ENCODE measurements at places on chromosomes 7 and 10.

DNA sequence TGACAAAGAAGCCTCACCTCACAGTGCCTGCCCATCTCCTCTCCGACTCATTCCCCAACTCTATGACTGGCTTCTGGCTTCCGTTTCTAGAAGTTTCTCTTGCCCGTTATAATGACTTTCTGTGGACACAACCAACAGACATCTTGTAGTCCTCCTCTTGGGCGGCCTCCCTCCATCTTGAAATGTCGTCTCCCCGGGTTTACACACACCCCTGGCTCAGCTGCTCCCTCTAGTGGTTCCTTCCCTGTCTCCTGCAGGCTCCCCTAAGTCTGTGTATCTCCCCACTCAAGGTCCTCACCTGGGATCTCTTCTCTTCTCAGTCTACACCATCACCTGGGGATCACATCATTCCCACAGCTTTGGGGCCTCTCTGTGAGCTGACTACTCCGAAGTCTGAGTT is 123.4 kb upstream of the NEBL start:
- no peak for DNase-seq

DNA sequence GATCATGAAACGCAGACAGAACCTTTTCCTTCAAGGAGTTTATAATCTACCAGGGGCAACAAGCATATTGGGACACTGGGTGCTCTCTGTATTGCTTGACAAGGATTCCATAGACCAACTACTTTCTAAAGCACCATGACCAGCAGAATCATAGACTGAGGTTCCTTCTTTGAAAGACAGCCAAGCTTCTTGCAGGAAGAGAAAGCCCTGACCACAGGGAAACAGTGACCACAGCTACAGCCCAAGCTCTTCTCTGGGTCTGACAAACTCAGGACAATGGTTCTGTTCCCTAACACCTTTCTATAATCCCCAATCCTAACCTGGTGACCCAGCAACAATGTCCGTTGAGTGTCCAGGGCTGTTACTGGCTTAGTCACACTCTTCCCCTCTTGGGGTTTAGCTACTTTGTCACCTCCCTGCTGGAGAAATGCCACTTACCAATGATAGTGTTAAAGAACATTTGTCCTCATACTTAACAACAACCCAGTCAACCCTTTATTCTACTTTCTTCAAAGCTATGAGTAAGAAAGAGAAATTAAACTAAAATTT is 155.7 kb downstream of the JAZF1 start:
- DNase-seq: no peak

DNA sequence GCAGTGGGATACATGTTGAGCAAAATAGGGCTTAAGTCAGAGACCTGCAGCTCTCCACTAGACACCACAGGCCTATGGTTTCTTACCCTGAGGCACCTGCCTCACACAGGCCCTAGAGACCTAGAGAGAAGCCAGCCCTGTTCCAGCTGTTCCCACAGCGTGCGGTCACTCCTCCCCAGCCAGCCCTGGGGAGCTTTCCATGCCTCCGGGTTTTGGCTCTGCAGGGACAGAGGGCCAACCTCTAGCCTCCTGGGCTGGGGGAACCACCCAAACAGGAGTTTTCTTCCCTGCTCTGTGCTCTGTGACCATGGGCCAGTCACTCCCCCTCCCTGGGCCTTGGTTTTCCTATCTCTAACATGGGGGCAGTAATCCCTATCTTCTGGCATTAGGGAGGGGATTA is 33.0 kb downstream of the SH2B2 start:
- DNase-seq: no peak

DNA sequence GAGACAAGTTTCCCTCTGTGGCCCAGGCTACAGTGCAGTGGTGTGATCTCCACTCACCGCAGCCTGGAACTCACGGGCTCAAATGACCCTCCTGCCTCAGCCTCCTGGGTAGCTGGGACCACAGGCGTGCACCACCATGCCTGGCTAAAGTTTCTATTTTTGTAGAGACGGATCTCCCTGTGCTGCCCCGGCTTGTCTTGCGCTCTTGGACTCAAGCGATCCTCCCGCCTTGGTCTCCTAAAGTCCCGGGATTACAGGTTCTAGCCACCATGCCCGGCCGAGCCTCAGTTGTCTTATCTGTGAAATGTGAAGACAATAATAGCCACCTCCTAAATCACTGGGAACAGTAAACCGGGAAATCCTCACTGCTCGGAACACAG is 88.1 kb downstream of the FOXL3 start:
- DNase-seq: no peak

- no peak for DNase-seq
Measured at GRCh38 chr10:88819290-88819689, 16.8 kb downstream of the LIPM start.

GRCh38 chr10:120098232-120098930 is 205.9 kb downstream of the SEC23IP start:
- DNase-seq: no peak

DNA sequence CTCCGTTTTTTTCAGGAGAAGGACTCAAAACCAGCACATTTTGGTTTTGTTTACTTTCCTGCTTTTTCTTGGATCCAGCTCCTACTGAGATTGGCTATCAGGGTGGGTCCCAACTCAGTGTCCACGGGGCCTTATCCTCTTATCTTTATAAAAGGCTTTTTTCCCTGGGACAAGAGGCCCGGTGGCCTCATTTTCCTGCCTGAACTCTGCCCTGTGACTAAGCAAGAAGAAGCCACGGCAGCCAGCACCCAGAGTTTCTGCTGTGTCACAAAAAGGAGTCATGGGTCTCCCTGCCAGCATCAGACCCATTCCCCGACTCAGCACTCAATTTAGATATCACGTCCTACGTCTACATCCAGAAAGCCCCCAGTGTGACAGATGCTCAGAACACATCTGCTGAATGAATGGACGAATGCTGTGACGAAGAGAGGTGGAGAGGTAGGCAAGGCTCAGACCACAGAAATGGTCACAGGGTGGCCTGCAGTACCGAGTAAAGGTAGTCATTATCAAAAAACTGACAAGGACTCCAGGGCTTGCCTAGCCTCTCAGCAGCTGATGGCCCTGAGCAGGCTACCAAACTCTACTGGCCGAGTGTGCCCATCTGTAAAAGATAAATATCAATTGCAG is 16.7 kb downstream of the DLG5 start:
- no peak for DNase-seq

GRCh38 chr7:146902728-146903127 is 786.1 kb downstream of the CNTNAP2 start:
- DNase-seq: no peak

GRCh38 chr10:19707376-19707775 is 108.9 kb upstream of the PLXDC2 start:
- no peak for DNase-seq

GRCh38 chr10:119246862-119247549 is 39.6 kb downstream of the GRK5 start:
- peak; percentile 41 for DNase-seq

DNA sequence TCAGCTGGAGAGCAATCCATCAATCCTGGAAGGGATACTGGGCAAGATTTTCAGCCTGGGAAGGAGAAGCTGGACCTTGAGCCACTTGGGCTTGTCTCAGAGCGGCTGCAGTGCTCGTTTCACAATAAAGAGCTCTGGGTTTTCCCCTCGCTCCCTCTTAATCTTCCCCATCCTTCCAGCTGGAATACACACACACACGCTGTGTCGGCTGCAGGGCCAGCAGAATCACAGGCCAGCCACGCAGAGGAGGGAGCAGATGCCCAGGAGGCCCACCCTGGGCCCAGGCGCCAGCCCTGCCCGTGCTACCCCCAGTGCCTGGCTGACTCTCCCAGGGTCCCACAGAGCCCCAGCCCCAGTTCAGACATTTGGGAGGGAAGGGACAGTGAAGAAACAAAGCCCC is 255.1 kb downstream of the TNS3 start:
- DNase-seq: no peak

DNA sequence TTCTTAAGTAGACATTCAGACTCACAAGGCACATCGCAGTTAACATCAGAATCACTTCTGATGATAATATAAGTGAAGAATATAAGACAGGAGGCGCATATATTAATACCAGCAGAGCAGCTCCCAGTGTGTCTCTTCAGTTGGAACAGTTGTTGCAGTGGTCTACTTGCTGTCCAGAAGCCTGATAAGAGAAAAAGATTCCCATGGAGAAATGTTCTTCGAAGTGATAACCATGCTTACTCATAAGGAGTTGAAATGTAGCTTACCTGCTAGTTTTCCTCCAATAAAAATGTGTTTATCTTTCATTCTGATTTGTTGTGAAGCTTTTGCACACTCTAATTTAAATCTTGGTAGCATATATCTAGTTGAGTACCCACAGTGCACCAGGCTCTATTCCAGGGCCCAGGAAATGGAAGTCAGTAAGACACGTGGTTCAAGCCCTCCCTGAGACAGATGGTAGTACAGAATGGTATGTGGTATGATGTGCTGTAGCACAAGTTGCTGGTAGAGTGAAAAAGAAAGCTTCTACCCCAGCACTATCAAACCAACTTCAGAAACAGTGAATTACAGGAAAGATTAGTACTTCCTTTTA is 124.0 kb downstream of the MAPK8 start:
- DNase-seq: no peak

DNA sequence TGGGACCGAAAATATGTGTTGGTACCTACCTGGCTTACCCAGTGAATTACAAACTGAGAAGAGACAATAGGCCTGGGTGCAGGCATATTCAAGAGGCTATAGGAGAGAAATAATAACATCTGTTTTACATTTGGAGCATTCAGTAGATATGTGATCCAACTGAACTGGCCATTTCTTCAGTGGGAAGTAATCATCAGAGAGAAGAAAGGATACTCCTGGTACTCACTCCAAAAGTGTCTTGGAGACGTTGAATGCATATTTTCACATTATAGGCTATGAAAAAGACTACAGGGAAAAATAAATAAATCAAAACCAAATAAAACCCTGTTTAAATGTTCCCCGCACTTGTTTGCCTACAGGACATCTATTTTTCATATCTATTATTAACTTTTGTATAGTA is 1680.3 kb downstream of the REEP3 start:
- no peak for DNase-seq

DNA sequence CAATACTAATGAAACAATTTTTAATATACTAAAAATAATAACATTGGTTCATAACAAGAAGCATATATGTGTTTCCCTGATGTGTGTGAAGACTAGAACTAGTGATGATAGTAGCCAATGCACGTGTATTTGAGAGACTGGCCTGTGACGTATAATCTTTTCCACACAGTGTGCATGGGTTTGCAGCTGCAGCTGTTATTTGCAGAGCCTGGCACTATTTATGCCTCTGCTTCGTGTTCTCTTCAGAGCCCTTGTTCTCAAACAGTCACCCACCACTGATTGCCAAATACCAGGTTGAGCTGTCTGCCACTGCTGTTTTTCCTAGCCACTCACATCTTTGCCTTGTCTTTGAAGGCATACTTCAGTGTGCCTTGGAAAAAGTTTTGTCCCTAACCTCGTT is 531.7 kb downstream of the ETV1 start:
- no peak for DNase-seq

- DNase-seq: no peak
Measured at GRCh38 chr7:120165227-120165626, 107.7 kb upstream of the KCND2 start.

DNA sequence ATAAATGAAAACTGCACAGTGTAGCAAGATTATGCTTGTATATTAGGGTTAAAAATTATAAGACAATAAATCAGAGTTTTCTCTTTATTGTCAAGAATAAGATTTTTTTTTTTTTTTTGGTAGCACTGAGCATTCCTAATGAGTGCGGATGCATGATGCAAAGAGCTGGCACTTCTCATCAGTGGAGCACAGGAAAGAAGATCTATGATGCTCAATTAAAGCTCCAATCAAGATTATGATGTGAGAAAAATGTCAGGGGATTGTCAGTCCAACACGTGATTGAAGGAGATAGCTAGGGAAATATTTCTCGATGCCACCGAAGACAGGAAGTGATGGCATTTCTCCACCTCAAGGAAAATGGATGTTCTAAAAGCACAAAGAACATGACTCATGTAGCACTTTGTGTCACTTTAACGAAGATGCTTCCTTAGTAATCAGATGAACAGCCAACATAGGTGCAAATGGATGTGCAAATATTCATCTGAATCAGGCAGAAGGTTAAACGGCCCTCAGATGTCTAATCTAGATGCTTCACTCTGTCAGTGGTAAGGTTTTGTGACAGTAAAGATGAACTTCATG is 240.9 kb downstream of the THSD7A start:
- no peak for DNase-seq

DNA sequence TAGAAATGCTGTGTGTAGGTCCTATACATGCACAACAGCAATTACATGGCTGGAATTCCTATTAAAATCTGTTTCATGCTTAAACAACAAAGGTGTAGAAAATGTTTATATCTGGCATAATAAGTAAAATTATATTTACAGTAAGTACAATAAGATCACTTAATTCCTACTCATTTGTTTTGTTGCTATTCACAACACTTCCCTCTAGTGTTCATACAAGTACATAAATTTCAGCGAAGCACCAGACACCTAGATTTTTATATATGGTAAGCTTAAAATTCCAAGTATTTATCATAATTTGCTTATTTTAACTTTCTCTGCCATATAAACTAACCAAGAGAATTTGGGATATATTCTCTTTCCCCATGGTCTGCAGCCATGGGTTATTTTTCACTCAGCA is 51.8 kb upstream of the ANK3 start:
- no peak for DNase-seq

GRCh38 chr10:63133821-63134557 is 861 bp downstream of the NRBF2 start:
- no peak for DNase-seq

All from HS-5 (cell line).